ENCODE measurements at places on chromosomes 4 and X.

DNA sequence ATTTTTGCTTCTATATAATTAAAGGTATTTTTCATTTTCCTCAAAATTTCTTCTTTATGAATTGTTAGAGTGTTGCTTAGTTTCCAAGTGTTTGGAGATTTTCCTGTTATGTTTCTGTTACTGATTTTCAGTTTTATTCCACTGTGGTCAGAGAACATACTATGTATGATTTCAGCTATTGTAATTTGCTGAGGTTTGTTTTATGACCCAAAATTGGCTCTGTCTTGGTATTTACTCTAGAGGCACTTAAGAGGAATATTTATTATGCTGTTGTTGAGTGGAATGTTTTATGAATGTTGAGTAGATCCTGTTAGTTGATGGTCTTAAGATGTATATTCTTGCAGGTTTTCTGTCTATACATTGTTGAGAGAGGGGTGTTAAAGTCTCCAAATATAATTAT is 263.5 kb downstream of the PABPC4L start:
- no peak for DNase-seq

GRCh38 chrX:15918003-15918402 is 63.4 kb upstream of the AP1S2 start:
- DNase-seq = no peak

DNA sequence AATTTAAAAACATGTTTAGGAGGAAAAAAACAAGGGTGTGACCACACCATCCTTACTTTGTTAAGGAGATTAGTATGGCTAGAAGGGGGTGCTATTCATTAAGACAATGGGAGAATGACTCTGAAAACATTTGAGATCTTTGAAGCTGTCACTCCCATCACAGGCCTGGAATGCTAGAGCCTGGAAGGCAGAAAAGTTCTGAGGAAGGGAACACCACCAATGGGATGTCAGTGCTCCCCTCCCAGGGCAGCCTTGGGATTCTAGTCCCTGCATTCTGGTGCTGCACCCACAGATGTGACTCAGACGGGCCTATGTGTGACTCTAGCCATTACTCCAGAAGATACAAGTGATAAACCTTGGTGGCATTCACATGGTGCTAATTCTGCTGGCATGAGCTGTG is 162.2 kb upstream of the ANXA10 start:
- no peak for DNase-seq

DNA sequence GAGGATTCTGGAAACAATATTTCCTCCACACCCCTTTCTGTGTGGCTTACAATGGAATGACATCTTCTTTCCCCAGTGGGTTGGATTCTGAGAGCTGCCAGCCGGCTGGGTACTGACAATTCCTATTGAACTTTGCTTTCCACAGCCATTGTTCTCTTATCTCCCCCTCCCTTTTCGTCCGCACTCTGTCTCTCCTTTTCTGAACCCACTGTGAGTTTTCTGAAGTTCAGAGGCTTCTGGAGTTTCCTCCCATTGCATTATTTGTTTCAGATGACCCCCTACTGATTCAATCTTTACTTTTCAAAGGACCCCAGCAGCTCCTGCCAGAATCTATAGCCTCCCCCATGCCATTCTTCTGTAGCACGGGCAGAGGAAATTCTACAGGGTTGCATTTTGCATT is 10.4 kb downstream of the SMPX start:
- DNase-seq = no peak

GRCh38 chr4:78457751-78458150 is 93.8 kb upstream of the ANXA3 start:
- DNase-seq = no peak

DNA sequence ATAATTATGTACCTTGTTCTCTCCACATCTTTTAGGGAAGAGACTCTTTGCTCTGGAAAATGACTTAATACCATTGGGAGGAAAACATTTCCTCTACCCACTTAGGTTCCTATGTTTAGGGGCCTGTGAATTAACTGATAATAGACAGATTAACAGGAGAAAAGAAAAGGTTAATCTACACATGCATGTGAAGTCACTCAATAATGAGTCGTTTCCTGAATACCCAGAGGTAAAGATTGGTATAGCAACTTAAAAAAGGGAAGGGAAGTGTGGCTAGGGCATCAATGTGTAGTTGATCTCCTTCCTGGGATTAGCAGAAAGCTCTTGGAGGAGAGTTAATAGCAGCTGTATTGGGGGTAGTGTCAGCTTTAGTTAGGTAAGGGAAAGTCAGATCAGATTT is 419.5 kb upstream of the ATOH1 start:
- no peak for DNase-seq

DNA sequence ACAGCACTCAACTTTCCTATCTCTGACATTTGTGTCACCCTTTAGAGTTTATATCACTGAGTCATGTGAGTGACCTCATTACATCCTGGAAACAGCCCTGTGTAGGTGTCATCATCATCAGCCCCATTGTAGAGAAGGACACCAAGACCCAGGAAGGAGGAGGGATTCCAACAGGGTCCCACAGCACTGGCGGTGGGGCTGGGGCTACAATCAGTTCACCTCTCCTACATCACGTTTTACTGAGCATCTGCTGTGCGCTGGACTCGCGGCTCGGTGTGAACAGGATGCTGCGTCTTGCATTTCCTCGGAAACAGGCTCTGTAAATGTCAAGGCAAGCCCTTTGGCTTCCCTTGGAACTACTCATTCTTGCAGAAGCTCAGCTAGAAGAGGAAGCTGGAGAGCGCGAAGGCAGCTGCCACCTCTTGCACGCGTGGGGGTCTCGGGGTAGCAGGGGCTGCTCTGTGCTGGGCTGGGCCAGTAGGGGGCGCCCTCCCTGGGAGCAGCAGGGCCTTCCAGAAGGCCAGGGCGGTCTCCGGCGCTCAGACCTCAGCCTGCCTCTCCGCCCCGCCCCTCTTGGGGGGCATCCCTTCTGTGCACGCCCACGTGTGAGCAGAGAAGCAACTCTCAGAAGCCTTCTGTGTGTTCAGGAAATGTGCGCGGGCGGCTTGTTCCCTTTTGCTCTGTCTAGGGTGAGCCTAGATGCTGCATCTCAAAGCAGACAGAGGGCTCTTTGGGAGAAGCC is 29.0 kb downstream of the REELD1 start:
- DNase-seq = no peak

DNA sequence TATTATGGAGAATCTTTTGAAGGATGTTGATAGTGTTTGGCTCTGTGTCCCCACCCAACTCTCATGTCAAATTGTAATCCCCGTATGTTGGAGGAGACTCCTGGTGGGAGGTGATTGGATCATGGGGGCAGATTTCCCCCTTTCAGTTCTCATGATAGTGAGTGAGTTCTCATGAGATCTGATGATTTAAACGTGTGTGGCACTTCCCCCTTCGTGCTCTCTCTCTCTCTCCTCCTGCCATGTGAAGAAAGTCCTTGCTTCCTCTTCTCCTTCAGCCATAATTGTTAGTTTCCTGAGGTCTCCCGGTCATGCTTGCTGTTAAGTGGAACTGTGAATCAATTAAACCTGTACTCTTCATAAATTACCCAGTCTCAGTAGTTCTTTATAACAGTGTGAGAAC is 166.1 kb upstream of the NUDT6 start:
- DNase-seq = no peak

DNA sequence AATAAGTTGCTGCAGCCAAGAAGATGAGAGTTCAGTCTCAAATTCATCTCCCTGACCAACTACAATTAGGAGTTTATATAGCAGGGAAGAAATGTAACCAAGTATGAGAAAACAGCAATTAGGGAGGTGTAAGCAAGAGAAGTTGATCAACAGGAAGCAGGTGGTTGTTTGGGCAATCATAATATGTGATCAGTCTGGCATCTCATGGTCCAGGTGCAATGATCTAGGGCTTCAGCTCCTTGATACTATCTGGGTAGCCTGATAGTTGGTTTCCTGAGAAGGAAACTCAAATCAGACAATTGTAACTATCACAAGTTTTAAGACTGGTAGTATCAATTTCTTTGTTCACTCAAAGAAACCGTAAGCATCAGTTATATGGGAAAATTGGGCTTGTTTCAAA is 1574.3 kb upstream of the PABPC4L start:
- DNase-seq = no peak

- no peak for DNase-seq
Observed at GRCh38 chr4:56768763-56769162, 52.7 kb downstream of the SPINK2 start.

DNA sequence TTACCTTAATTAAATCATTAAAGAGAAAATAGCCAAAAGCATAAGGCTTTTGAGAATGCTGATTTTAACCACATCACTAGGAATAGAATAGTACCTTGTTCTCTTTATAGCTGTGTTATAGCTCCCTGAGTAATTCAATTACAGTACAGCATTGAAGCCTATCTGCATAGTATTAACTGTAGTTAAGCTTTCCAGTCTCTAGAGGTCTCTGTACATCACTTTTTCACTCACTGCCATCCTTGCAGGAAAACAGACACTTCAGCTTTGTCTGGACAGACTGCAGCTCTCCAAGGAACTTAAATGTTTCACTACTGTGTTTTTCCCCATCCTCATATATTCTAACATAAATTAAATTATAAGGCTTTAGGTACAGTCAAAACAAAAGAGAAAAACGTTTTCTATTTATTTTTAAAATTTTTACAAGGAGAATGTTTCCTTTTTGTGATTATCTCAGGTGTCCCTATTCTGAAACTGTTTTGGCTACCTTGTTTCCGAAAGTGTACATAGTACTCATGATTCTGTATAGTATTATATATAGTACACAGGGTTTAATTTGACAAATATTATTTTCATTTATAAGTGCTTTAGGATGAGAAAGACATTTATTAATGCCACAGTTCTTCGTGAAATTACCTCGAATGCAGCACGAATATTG is 407.9 kb downstream of the PCDH18 start:
- no peak for DNase-seq

DNA sequence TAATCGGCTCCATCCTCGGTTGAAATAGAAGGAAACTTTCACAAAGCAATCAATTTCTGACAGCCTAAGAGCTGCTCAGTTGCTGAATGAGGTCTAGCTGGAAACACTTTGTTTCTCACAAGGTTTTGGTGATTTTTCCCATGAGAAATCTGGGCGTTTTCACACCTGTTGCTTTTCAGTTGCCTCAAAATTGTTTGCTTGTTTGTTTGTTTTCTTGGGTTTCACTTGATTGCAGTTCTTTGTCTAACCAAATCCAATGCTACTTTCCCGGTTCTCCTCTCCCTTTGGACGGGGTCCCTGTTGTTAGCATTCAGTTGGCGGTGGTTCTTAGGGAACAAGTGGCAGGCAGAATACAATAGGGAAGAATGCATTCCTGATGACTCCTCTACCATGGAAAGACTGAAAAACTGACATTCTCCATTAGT is 135.5 kb downstream of the PALLD start:
- DNase-seq = no peak

GRCh38 chr4:26034849-26035248 is 120.8 kb downstream of the SMIM20 start:
- DNase-seq = no peak

GRCh38 chrX:9369802-9370291 is 95.0 kb upstream of the TBL1X start:
- no peak for DNase-seq

- no peak for DNase-seq
Observed at GRCh38 chrX:70092247-70092646, 30.0 kb downstream of the OTUD6A start.

DNA sequence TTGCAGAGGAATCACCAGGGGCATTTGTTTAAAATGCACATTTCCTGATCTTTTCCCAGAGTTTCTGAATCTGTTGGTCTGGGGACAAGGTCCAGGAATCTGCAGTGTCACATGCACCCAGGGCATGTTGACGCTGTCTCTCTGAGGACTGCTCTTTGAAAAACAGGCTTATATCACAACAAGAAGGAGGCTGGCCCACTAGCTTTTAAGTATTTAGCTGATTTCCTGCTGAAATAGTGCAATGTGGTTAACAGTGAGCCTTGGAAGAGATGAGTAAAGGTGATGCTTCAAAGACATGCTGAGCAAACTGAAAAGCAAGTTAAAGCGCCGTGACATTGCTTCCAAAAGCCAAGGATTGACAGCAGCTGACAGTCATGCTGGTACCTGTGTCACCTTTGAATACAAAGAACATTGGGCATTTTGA is 18.6 kb upstream of the SEPSECS start:
- DNase-seq = no peak

- DNase-seq = no peak
Observed at GRCh38 chrX:19212037-19212436, 89.8 kb upstream of the ADGRG2 start.

GRCh38 chrX:150334981-150335380 is 28.1 kb upstream of the MAMLD1 start:
- no peak for DNase-seq

GRCh38 chr4:186789651-186790050 is 66.0 kb upstream of the FAT1 start:
- DNase-seq = no peak

GRCh38 chr4:36757580-36758311 is 476.3 kb downstream of the DTHD1 start:
- no peak for DNase-seq

- no peak for DNase-seq
Observed at GRCh38 chr4:145388043-145388442, 93.6 kb upstream of the SMAD1 start.

GRCh38 chr4:41927796-41928499 is 7.3 kb upstream of the TMEM33 start:
- DNase-seq = no peak

- DNase-seq = no peak
Observed at GRCh38 chr4:182142176-182143085, 100.8 kb upstream of the TENM3 start.

- no peak for DNase-seq
Observed at GRCh38 chrX:42585842-42586621, 191.9 kb downstream of the PPP1R2C start.

- no peak for DNase-seq
Observed at GRCh38 chrX:108584617-108585211, 145.1 kb downstream of the COL4A5 start.

- DNase-seq = no peak
Observed at GRCh38 chrX:103480526-103480925, 38.8 kb downstream of the RAB40A start.

GRCh38 chrX:132033166-132033565 is 10.1 kb downstream of the STK26 start:
- DNase-seq = no peak

- no peak for DNase-seq
Observed at GRCh38 chr4:169907705-169908104, 118.5 kb downstream of the MFAP3L start.

DNA sequence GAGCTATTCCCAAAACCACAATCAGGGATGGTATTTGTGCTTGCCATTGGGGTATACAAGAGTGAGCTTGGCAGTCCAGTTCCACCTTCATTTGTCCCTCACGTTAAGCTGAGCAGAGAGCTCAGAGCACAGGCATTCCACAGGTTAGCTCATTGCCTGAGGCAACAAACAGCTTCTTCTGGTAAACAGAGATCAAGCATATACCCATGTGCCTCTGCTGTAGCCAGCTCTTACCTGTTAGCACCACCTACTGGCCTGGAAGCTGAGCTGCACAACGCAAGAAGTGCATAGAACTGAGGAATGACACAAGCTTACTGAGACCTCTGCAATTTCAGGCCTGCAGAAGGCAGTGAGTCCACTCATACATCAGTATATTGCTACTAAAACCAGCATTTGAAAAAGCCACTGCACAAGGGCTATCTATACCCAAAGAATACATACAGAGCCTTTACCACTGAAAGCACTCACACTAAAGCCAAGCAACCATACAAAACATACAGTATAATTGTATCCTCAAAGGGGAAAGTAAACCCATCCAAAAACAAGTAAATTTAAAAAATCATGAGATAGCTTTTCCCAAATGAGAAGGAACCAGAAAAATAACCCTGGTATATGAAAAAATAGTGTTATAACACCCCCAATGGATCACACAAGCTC is 258.3 kb upstream of the GABRA2 start:
- no peak for DNase-seq
